Tibial artery (tissue), 4 donors: ENCODE measurements at places on chromosomes 6 and 20.

GRCh38 chr6:129695373-129696027, 14.5 kb downstream of the ARHGAP18 start:
- no peak for DNase-seq

DNA sequence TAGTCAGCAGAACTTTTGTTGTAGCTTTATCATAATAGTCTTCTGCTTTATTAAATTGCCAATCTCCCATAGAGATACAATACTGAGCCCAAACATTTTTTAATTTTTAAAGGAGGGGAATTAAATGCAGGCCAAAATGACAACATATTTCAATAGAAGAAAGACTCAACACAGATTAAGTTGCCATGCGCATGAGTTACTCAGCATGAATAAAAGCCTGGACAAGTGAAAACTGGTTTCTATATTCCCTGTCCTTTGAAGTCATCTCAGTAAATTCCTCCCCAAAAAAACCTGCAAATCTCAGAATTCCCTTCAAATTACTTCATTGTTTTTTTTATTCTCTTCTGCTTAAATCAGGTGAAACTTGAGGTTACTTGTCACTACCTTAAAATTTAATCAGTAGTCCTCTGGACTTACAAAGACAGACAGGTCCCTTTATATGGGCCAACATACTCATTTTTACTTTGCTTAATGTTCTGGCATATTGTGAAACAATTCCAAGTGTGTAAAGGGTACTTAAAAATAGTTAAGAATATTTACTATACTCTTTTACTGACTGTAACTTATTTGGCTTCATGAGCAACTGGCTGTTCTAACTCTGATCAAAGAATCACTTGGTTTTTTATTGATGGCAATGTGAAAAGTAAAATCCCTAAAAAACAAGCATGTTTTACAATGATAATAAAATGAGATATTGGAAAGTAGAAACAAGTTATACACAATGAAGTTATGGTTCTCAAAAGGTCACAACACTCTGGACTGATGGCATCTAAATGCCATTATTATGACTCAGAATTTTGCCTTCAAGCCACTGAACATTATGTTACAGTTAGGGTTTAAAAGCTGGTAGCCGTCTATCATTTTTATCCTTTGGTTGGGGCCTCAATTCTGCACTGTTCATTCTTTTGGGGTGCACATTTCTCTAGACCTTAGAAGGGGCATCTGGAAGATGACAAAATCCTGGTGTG, 49.9 kb upstream of the COL21A1 start:
- no peak for DNase-seq

DNA sequence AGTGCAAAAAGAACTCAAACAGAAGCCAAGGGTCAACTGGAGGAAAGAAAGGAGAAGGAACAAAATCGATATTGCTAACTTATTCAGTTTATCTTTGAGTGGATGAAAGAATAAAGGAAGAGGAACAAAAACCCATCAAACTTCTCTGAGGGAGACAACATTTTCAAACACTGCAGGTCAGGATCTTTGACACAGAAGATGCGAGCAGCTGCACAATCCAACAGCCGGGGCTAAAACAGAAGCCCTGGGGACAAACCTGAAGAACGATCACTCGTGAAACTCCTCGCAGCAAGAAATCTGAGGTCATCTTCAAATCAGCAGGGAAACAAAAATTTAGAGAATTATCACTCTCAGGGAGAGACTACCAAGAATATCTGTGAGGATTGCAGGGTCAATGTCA, 14.2 kb downstream of the SLC23A2 start:
- no peak for DNase-seq

- no peak for DNase-seq
Measured at GRCh38 chr6:163892824-163893561, 478.5 kb downstream of the QKI start.

DNA sequence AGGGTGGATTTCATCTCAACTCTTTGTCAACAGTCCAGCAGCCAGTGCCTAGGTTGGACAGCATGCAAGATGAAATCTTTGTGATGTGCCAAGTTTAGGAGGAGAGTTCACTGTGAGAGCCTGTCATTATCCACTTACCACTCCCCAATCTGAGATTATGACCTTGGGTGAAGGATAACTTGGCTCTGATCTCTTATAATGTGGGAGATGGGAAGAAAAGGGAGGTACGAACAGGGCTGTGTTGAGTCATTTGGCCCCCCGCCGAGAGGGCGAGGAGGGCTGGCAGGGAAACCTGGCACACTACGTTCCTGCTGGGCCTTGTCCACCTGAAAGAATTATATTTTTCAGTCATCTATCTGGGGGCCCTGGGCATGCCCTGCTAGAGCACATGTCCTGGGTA, 35.8 kb downstream of the LAMA4 start:
- DNase-seq, result no peak

- DNase-seq, result no peak
Measured at GRCh38 chr6:37525460-37526357, 26.0 kb upstream of the CCDC167 start.

DNA sequence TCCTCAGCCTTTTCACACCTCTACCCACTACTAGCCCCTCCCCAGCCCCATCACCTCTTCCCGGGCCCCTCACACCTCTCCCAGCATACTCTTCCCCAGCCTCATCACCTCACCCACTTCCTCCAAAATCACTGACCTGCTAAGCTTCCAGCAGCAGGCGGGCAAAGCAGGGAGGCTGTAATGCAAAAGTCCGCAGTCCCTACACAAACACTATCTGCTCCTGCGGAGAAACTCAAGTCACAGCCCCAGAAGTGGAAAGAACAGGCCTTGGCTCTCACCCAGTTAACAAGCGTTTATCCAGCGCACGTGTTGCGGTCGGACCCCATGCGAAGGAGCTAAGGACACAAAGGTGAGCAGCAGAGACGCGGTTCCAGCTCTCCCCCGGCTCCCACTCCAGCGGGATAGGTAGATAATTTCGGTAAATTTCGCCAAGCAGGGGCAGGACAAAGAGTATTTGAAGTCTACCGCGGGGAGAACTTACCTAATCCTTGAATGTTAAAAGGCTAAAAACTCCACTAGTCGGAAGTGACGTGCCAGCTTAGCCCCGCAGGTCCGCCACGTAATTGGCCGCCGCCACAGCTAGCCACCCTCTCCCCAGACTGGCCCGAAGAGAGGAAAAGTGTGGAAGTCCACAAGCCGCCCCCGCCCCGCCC, 728 bp upstream of the TRIM39 start:
- no peak for DNase-seq

DNA sequence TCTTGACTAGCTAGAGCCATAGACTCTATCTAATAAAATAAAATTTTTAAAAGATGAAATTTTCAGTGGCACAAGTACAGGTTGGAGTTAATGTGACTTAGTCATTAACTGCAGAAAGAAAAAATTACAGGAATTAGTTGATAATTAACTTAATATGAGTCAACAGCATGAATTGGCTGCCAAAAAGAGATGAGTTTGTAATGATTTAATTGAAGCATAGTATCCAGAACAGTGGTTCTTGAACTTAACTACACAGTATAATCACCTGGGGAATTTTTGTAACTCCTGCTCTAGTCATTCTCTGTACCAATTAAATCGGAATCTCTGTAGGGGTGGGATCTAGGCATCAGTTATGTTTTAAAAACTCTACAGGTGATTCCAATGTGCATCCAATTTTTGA, 46.3 kb upstream of the HMGN3 start:
- DNase-seq, result no peak

- no peak for DNase-seq
Measured at GRCh38 chr6:166728884-166729530, 102.0 kb upstream of the RPS6KA2 start.

DNA sequence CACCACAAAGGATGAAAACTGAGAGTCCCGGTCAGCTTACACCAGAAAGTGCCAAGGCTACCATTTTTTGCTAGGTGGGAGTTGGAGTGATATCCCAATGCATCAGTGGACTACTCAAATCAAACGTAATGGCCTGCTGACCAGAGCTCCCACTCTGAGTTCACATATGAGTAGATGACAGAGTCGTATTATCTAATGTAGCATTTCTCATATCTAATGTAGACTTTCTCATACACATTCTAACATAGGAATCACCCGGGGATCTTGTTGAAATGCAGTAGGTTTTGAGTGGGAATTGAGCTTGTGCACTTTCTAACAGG, 38.4 kb upstream of the FUCA2 start:
- DNase-seq, result no peak

GRCh38 chr20:46558511-46558959, 8.1 kb upstream of the OCSTAMP start:
- no peak for DNase-seq

- DNase-seq, result no peak
Measured at GRCh38 chr6:161351858-161352257, 78.0 kb upstream of the AGPAT4 start.

GRCh38 chr6:81561071-81561564, 191.4 kb downstream of the TENT5A start:
- DNase-seq, result no peak

DNA sequence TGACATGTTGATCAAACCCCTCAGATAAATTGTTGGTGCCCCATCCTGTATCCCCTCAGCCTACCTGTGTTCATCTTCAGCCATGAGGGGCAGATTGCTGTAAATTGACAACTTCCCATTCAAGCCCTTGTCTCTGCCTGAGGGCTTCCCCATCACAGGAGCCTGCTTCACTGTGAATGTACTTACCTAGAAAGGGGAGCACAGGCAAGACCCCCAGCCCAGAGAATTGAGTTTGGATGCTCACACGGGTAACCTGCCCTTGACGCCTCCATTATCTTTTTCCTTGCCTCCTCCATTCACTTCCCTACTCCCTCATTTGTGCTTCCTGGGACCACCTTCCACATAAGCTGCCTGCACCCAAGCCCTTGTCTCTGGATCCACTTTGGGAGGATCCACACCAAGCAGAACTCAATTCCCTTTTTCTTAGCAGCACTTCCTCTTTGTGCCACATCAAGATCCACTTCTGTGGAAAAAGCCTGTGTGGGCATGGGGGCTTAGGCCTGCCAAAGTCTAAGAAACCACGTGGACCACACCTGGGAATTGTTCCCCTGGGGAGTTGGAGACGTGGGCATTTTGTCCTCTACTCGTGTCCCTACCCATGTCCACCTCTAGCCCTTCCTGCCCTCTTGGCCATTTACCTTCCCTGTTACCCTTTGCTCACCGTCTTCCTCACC, 103.4 kb upstream of the FOXA2 start:
- no peak for DNase-seq

- DNase-seq, result no peak
Measured at GRCh38 chr20:45320948-45321595, 13.0 kb upstream of the MATN4 start.

- no peak for DNase-seq
Measured at GRCh38 chr6:108650325-108650724, 89.6 kb downstream of the FOXO3 start.

GRCh38 chr20:16205507-16205906, 367.7 kb downstream of the KIF16B start:
- DNase-seq, result no peak

- no peak for DNase-seq
Measured at GRCh38 chr6:142714951-142715785, 229.8 kb downstream of the HIVEP2 start.

DNA sequence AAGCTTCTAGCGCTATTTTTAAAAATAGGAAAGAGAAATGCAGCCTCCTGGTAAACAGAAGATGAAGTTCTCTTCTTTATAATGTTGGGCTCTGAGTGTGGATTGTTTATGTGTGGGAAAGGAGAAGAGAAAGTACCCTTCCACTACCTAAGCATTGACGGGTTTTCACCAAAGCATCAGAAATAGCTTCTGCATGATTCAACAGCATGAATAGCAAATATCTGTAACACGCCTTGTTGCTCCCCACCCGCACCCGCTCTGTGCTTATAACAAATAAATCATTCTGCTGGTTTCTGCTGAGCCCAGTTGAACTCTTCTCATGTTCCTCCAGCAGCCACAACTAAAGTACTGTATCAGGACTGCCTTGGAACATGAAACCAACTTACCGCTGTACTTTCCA, 20.7 kb downstream of the TXLNB start:
- no peak for DNase-seq
